ENCODE measurements at places on chromosomes 4 and X.

DNA sequence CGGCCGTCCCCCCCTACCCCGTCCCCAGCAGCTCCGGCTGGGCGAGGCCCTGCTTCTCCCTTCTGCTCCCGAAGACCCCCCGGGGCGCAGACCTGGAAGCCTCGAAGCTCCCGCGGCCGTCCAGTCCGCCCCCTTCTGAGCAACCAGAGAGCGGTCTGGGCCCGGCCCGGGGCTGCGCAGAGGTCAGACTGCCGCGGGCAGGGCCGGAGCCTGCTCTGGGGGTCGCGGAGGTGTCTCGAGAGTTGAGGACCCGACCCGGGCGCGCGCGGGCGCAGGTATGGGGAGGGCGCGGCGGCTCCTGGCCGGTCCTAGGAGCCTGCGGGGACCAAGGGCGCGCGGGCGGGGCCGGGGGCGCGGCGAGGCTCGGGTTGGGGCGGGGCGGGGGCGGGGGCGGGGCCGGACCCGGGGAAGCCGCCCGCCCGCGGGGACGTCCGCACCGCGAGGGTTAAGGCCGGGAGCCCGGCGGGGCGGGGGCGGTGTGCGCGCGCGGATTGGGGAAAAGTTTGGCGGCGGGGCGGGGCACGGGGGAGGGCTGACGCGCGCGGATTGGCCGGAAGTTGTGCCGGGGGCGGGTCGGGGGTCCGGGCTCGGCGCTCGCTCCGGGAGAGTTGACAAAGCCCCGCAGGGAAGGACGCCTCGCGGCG lies at the start of gene FGFRL1:
Gene FGFRL1 (plus strand): TSS at position 605 of the 644 bp plus-strand sequence. CDS start 860 bp downstream, outside the sequence.
- DNase-seq: peak; percentile 97

- no peak for DNase-seq
Measured at GRCh38 chr4:104818579-104818978, 323.9 kb upstream of the CXXC4 start.

- DNase-seq: no peak
Measured at GRCh38 chrX:22392133-22392948, 119.6 kb downstream of the CBLL2 start.

DNA sequence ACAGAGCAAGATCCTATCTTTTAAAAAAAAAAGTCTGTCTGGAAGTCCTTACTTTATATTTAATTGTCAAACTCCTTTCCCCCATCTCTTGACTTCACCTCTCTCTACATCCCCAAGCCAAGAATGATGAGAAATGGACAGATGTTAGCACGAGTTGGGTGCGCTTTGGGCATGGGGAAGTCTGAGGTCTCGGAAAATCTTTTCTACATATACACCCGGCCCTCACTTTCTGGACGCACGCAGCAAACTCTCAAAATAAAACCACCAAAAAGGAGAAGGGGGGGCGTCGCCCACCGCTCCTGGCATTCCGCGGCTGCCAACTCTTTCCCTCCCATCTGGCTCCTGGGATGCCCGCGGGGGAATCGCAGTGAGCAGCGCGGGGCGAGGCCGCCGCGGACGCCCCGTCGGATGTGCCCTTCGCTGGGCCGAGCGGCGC lies 756 bp downstream of the IGFBP7 start:
- DNase-seq: no peak

- DNase-seq: no peak
Measured at GRCh38 chrX:1416327-1416784, 24.4 kb upstream of the SLC25A6 start.

- no peak for DNase-seq
Measured at GRCh38 chrX:155968326-155968661, 29.2 kb upstream of the IL9R start.

DNA sequence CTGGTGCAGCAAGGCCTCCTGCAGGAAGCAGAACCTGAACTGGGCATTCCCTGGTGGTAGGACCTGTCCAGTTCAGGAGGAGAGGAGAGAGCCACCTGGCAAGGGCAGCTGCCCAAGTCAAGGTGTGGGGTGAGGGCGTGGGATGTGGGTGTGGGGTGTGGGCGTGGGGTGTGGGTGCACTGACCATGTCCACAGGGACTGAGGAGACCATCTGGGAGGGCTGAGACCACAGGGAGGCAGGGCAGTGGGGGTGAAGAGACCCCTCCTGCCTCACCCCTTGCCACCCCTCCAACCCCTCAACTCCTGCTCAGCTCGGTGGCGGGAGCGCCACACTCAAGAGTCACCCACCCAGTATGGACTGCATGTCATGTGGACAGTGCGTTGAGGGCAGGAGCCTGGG lies 117.9 kb downstream of the CPZ start:
- no peak for DNase-seq

- no peak for DNase-seq
Measured at GRCh38 chr4:119087121-119087520, 48.5 kb upstream of the MYOZ2 start.

- DNase-seq: no peak
Measured at GRCh38 chr4:94833394-94833793, 75.6 kb downstream of the BMPR1B start.

DNA sequence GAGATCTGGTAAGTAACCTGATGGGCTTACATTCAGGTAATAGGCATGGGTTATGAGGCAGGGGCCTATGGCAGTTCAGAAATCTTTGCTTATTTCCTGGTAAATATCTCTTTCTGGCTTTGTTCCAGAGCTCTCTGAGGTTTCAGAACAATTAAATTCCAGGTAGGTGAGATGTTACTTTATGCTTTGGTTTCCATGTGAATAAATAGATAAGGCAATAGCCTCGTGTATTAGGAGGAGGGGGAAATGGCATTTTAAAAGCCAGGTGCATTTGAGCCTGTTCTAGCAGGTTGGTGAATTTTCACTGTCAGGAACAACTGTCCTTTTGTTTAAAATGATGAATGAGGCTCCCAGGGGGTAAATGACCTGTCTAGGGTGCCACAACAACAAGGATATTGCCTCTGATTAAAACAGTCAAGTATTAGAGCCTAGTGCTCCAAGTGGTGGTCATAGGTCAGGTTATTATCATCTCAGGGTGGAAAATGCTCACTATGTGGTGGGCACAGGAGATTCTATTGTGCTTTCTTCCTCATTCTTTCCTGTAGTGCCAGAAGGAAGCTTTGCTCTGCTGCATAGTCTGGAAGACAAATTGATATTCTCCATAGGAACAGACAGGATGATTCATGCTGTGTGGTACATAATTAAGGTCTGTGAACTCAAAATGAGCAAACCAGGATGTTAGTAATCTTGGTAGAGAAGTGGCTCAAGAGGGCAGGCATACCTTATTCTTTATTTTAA lies 296.2 kb downstream of the INPP4B start:
- DNase-seq: no peak

- peak; percentile 89 for DNase-seq
Measured at GRCh38 chr4:173490817-173491528, 39.1 kb downstream of the HAND2 start.

GRCh38 chr4:177480795-177481194 lies 38.6 kb upstream of the AGA start:
- DNase-seq: no peak

- DNase-seq: no peak
Measured at GRCh38 chrX:40439625-40440532, 140.9 kb upstream of the ATP6AP2 start.

DNA sequence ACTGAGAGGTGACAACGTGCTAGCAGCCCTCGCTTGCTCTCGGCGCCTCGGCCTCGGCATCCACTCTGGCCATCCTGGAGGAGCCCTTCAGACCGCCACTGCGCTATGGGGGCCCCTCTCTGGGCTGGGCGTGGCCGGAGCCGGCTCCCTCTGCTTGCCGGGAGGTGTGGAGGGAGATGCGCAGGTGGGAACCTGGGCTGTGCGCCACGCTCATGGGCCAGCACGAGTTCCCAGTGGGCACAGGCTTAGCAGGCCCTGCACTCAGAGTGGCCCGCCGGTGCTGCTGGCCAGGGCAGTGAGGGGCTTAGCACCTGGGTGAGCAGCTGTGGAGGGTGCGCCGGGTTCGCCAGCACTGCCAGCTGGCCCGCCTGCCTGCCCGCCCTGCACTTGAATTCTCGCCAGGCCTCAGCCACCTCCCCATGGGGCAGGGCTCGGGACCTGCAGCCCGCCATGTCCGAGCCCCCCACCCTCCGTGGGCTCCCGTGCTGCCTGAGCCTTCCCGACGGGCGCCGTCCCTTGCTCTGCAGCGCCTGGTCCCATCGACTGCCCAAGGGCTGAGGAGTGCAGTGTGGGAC lies 148.0 kb downstream of the RAPGEF2 start:
- no peak for DNase-seq

DNA sequence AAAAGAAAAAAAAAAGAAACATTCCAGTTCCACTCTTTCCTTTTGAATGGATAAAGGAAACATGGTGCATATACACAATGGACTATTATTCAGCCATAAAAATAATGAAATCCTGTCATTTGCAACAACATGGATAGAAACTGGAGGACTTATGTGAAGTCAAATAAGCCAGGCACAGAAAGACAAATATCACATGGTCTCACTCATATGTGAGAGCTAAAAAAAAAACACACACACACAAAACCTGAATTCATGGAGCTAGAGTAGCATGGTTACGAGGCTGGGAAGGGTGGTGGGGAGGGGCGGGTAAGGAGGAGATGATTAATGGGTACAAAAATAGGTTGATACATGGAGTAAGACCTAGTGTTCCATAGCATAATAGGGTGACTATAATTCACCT lies 22.4 kb upstream of the SH3KBP1 start:
- no peak for DNase-seq

All from esophagus muscularis mucosa (tissue), 4 donors.